ENCODE measurements at places on chromosomes 16 and 17.

DNA sequence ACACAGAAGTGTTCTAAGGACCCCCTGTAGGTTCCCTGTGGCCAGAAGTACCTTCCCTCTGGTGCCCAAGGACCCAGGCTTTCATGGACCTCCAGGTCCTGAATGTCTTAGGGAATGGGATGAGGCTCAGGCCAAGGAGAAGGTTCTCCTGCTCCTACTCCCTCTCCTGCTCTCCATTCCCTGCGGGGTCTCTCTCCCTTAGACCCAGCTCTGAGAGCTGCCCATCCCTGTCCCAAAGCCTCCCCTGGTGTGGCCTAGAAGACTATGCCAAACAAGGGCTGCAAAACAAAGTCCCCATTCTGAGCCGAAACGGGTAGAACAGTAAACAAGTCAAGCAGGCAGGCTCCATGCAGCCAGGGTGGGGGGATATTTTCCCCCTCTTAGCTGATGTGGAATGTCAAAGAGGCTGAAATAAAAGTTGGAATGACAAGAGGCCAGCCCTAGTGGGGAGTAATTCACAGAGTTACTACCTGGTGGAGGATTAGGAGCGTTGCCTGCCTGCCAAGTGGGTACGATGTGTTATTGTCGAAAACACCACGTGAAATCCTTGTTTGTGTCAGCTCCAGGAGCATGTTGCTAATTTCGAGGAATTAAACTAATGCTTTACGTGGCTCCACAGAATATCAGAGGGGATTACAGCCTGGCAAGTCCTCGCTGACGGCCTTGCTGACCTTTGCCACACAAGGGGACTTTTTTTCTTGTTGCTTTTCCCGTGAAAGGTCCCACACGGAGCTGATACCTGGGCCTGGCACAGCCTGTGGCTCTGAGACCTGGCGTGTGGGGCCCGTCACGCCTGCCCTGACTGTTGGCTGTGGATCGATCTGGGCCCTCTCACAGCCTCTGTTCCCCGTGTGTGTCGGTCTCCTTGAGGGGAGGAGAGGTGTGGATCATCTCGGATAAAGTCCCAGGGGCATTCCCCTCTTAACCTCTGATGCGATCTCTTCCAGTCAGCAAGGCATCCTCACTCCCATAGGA lies 2.9 kb downstream of the WFIKKN2 start:
- DNase-seq, result no peak

- DNase-seq, result no peak
Measured at GRCh38 chr16:89511374-89511773, 3.2 kb downstream of the SPG7 start.

DNA sequence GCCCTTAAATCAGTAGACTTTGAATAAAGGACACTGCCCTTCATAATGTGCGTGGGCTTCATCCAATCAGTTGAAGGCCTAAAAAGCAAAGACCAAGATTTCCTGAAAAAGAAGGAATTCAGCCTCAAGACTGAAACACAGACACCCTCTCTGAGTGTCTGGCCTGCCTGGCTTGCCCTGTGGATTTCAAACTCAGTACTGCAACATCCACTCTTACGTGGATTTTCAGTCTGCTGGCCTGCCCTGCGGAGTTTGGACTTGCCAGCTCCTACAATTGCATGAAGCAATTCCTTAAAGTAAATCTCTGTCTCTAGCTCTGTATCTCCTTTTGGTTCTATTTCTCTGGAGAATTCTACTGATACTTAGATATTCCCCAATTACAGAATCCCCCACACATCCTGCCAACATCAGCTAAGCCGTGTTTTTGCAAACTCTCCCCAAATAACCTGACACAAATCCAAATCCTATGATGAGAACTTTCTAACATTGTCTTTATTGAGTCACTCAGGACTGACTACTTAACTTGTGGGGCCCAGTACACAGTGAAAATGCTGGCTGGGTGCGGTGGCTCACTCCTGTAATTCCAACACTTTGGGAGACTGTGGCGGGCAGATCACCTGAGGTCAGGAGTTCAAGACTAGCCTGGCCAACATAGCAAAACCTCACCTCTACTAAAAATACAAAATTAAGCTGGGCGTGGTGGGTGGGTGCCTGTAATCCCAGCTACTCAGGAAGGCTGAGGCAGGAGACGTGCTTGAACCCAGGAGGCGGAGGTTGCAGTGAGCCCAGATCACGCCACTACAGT lies 7.2 kb upstream of the TNFRSF17 start:
- DNase-seq, result no peak

DNA sequence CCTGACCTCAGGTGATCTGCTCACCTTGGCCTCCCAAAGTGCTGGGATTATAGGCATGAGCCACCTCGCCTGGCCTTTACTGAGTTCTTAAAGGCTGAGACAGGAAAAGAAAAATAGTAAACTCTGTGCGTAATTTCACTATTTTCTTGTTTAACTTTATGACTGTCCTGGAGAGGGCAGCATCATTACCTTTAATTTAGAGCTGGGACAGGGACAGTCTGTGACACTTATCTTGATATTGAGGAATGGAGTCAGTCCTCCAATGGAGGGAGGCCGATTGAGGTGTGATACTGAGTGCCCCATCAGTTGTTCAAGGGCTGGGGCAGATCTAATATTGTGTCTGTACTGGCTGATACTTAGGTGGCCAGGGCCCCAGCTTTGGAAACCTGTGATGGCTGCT lies 21.5 kb upstream of the SPN start:
- DNase-seq, result peak; percentile 51

DNA sequence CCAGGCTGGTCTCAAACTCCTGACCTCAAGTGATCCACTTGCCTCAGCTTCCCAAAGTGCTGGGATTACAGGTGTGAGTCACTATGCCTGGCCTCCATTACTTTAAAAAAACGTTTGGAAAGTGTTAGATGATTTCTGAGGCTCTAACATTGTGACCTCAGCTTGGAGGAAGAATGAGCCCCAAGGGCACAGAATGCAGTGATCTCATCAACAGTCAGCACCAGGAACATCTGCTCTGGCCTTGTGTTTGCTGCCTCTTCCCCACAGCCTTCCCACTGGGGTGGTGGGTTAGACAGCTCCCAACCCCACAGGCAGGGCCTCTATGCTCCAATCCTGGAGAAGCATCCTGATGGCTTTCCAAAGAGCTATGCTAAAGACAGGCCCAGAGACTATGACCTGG lies 37.7 kb upstream of the SREBF1 start:
- no peak for DNase-seq

- no peak for DNase-seq
Measured at GRCh38 chr17:46911311-46911710, 11.6 kb upstream of the GOSR2 start.

GRCh38 chr16:9603316-9603715 lies 511.9 kb downstream of the HAPSTR1 start:
- no peak for DNase-seq

DNA sequence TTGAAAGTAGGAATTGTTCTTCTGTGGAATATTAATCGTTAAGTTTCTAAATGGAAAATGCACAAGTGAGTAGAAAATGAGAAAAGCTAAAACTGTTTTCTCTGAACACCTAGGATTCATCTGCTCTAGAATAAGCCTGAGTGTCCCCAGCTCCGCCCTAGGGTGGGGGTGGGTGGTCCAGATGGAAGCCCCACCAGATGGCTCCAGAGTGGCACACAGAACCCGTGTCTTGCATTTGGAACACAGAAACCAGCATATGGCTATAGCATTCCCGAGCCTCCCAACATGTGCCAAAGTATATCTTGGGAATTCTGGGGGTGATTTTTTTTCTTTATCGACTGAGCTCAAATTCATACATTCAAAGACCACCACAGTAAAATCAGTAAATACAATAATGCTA lies 517.7 kb upstream of the PSMD7 start:
- no peak for DNase-seq

DNA sequence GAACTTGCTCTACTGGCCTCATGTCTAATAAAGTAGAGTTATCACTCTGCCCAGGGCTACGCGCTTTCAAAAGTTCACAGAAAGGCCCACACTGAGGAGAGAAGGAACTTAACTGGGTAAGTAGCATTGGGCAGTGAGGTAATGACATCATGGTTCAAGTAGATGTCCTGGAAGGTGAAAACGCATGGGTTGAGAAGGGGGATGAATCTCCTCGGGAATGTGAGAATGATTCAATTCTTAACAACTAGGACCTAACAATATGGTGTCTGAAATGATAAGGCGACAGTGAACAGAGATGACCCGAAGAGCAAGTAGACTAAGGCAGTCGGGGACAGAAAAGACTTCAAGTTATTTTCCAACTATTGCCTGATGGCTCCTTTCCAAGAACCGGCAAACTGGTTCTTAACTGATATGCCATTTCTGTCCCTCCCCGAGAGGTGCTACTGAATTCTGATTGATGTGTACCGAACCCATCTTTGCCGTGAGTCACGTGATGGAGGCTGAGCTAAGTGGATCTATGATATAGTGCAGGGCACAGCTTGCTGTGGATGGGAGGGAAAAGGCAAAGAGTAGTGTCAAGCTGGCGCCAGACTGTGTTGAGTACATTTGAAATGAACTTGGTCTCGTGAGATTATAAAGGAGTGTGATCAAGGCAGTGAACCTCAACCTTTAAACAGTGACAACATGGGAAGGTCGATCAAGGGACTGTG lies 44.1 kb downstream of the MARCHF10 start:
- no peak for DNase-seq

GRCh38 chr17:13031718-13032350 lies 14.0 kb upstream of the ELAC2 start:
- peak; percentile 60 for DNase-seq

- DNase-seq, result no peak
Measured at GRCh38 chr17:80513892-80514291, 30.7 kb upstream of the RPTOR start.

- DNase-seq, result no peak
Measured at GRCh38 chr16:54577651-54578128, 291.1 kb upstream of the IRX3 start.

DNA sequence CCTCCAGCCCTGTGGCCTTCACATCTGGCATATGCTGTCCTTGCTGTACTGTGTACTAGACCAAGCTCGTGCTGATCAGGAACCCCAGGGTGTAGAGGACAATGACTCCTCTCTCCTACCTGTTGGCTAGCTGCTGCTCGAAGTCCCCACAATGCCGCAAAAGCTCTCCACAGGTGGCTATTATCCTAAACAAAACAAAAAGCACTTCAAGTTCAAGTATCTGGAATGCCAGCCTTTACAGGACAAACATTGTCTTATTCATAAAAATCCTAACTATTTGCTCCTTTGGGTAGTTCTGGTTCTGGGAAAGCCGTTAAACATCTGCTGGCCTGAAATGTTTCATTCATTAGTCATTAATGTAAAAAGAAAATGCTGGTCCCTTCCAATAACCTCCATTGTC lies 42.8 kb downstream of the COG7 start:
- no peak for DNase-seq

- no peak for DNase-seq
Measured at GRCh38 chr16:15548482-15548891, 94.5 kb downstream of the MARF1 start.

GRCh38 chr16:58187665-58188421 lies 10.1 kb downstream of the CSNK2A2 start:
- DNase-seq, result no peak

DNA sequence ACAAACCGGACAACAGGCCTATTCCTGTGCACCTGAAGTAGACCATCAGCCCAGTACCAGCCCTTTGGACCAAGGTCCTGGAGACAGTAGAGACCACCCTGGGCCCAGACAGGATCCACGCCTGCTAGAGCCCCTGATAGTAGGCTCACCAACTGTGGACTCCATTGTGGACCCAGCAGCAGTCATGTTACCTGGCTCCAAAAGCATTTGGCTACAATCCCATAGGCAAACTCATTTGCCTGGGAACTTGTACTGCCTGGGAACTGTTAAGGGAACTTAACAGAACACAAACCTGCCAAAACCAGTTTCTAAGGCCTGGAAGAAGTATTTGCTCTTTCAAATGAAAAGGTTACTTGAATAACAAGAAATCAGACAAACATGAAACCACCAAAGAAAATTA lies 10.0 kb upstream of the ACSM1 start:
- no peak for DNase-seq

DNA sequence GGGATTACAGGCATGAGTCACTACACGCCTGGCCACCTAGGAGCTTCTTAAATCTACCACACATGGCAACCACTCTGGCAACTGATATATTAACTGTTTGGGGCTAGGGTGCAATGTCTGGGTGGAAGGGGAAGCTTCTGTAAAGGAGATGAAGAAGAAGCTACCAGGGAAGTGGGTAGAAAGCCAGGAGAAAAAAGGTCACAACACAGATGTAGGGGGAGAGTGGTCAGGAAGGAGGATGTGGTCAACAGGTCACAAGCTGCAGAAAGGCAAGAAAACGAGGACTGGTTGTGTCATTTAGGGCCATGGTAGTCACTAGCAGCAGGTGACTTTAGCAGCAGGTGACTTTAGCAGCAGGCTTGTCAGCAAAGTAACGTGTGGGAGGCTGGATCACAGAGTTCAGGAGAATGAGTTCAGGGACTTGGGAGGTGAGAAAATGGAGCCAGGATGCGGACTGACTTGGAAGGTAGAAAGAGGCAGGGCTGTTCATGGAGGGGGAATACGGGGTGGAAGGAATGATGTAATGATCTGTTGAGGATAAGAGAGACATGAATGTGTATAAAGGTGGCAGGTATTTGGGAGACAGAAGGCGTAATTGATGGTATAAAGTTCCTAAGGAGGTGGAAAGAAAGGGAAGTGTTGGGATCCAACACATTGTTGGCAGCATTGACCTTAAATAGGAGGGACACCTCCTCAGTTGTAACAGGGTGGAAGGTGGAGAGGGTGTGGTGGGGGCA lies 16.3 kb upstream of the WFIKKN2 start:
- no peak for DNase-seq

DNA sequence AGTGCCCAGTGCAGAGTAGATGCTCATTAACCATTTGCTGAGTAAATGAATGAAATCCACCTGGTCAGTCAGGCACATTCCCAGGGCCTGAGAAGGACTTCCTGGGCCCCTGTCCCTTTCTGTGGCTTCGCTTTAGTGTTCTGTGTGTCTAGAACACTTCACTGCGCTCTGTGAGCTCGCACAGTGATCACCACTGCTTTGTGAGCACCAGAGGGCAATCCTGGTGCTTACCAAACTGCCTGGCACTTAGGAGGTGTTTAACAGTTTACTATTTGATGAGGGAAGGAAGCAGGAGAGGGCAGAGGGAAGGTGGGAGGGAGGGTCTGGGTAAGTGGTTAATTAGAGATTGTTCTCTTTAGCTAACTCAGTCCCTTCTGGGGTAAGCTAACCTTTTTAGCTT lies 26.2 kb downstream of the SALL1 start:
- DNase-seq, result no peak

- no peak for DNase-seq
Measured at GRCh38 chr16:74448990-74449389, 27.7 kb upstream of the CLEC18B start.

DNA sequence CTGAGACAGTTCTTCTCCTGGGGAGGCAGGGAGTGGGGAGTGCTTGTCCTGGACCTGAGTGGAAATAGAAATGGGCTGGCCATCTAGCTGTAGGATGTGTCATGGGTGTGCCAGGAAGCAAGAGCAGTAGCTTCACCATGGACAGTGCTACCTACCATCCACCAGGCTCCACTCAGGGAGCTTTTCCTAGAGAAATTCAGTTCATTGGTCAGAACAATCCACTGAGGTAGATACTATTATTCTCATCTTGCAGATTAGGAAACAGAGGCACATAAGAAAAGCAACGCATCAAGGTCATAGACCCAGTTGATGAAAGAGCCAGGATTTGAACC lies 372.0 kb downstream of the SLC39A11 start:
- no peak for DNase-seq

- DNase-seq, result peak; percentile 87
Measured at GRCh38 chr17:47239967-47240651, 13.5 kb upstream of the ITGB3 start.
